Right renal cortex interstitium (tissue), 3 donors: ENCODE measurements at places on chromosomes 6 and 20. TPM values are rescaled to one million over a fixed set of nuclear protein-coding genes. Genes with fewer than 3 reads are reported as not detected.

- no peak for DNase-seq
These were observed 46.0 kb upstream of the TASP1 start for GRCh38 chr20:13684566-13685222.

DNA sequence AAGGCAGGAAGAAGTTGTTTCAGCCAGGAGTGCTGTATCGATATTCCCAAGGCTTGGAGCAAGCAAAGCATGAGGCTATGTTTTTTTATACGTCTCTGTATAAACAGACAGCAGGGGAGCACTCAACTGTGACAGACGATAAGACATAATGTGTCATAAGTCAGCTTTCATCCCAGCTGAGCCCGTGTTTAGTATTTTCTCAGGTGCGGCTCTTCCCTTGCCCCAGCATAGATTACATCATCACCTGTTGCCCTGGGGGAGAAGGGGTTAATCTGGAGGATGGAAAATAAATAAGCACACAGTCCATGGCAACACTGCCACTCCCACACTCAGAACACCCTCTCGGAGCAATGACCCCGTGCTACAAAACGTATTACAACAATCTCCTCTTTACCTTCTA is 22.1 kb upstream of the KCNK5 start:
- DNase-seq, result no peak

Gene OR14J1
- polyA plus RNA-seq, result 0.08 TPM

DNA sequence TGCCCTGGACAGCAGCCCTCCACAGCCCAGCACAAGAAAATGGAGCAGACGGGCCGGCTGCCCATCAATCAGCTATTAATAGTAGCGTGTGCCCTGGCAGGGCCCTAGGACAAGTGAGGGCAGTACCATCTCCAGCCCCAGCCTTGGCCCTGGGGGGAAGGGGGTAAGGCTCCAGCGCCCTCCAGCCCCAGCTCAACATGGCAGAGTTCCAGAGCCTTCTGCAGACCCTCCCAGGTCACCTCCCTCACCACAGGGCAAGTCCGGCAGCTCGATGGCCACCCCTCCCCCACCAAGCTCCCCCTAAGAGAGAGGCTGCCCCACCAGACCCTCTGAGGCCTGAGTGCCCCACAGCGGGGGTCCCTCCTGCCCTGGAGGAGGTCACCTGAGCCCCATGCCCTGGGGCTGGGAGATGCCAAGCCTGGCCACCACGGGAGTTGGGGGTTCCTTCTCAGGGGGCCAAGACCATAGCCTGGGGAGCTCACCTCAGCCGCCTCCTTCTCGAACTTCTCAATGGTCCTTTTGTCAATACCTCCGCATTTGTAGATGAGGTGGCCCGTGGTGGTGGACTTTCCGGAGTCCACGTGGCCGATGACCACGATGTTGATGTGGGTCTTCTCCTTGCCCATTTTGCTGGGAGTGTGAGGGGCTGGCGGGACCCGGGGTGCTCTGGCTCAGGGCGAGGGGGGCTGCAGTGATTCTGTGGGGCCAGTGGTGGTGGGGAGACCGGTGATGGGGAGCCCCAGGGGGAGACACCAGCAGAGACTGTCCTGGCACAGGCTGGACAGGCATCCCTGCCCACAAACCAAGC is 1.5 kb downstream of the EEF1A2 start:
- no peak for DNase-seq

DNA sequence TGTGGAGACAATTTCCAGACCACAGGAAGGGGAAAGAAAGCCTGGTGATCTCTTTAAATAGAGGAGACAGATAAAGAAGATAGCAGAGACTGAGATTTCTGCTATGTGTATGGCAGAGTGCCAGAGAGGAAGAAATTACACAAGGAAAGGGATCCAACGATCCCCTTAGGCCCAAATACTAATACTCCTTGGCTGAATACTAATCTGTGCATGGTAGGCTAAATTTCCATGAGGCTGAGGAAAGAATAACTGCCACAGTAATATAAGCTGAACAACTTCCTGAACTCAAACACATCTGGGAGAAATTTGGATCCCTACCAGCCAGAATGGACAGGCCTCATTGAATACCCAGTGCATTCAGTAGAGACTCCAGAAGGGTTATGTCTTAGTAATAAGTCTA is 83.3 kb upstream of the TNFAIP3 start:
- DNase-seq, result no peak

- peak; percentile 65 for DNase-seq
These were observed 92.9 kb upstream of the SHLD1 start for GRCh38 chr20:5657190-5657875.

Gene TRIM40
- polyA plus RNA-seq, result not detected

Gene IP6K3
- 0.83 TPM for polyA plus RNA-seq

GRCh38 chr20:45372241-45372640 is 5.9 kb downstream of the TP53TG5 start:
- DNase-seq, result no peak

Gene PGC
- polyA plus RNA-seq, result not detected

DNA sequence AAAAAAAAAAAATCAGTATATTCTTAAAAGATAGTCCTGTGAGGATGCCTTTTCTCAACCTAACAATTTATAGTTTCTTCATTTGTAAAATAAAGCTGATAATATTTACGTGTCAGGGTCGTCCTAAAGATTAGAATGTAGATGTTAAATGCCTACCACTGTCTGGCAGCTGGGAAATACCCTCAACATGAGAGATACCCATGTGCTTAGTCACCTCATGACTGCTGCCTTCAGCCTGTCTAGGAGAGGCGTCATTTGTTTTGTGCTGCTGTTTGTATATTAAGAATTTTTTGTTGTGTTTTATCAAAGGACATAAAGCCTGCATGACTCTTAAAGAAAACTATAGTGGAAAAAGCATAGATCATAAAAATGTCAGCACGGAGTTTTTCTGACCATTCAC is 9.5 kb downstream of the FAM120B start:
- no peak for DNase-seq

- no peak for DNase-seq
These were observed 1453.8 kb upstream of the EYS start for GRCh38 chr6:67160820-67161219.

Gene HLA-DRA
- 91.8 TPM for polyA plus RNA-seq

GRCh38 chr20:10105046-10105445 is 70.3 kb downstream of the ANKEF1 start:
- no peak for DNase-seq

Gene TREM1
- not detected for polyA plus RNA-seq

GRCh38 chr6:96917098-96917497 is 7.4 kb upstream of the KLHL32 start:
- DNase-seq, result no peak

Gene PRDM13
- polyA plus RNA-seq, result not detected

Gene GHRH
- polyA plus RNA-seq, result not detected

Gene SNAP91
- polyA plus RNA-seq, result 0.57 TPM

- no peak for DNase-seq
These were observed 239.8 kb downstream of the PTPRT start for GRCh38 chr20:42949950-42950349.

GRCh38 chr20:61801428-61801827 is 264.3 kb downstream of the TAF4 start:
- DNase-seq, result no peak

DNA sequence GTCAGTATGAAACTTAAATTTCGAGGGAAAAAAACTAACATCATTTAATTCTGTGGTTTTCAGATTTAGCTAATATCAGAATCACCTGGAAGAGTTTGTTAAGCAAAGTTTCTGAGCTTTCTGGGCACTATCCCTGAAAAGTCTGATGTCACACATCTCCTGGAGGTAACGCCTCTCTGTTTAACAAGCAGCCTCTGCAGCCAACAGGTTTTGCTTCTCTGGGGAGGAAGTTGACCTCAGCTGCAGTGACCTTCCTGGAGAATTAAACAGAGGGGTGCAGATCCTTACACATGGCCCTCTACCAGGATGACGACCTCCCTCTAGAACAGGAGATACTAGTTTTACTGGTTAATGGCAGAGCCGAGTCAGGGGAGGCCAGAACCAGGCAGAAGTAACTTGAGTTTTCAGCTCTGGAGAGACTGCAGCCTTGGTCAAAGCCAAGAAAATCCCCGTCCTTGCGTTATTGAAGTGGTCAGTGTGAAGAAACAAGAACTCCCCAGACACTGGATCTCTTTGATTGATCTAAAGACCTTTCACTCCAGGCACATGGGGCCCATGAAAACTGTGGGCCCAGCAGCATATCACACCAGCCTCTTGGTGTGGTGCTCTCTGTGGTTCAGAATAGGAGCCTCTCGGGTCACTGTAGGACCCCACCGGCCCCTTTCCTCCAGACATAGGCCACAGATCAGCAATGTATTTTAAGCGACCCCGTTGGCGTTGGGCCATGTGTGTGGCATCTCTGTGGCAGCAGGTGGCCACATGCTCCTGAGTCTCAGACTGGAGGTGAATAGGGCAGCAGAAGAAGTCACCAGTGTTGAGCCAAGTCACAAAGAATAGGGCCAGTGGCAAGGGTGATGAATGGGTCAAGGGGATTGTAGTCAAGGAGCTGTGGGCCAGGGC is 33.4 kb upstream of the CCR6 start:
- DNase-seq, result no peak

GRCh38 chr6:48670546-48670945 is 559.5 kb upstream of the PTCHD4 start:
- DNase-seq, result no peak

GRCh38 chr20:6940876-6941275 is 173.4 kb downstream of the BMP2 start:
- no peak for DNase-seq

DNA sequence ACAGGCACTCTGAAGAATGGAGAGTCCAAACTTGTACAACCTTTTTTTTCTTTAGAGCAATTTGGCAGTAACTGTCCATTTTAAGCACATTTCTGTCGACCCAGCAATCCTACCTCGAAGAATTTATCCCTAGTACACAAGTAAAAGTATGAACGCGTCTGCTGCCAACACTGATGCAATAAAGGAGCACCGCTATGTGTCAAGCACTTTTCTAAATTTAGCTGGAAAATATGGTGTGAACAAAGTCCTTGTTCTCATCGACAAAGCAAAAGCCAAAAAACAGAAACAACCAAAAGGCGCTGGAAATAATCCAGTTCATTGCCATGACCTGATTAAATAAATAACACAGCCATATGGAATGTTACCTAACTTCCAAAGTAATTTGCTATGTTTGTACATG is 1.1 kb downstream of the DPM1 start:
- DNase-seq, result no peak

GRCh38 chr6:128464790-128465189 is 55.6 kb downstream of the PTPRK start:
- no peak for DNase-seq

Gene SLC4A11
- polyA plus RNA-seq, result 1.6 TPM

DNA sequence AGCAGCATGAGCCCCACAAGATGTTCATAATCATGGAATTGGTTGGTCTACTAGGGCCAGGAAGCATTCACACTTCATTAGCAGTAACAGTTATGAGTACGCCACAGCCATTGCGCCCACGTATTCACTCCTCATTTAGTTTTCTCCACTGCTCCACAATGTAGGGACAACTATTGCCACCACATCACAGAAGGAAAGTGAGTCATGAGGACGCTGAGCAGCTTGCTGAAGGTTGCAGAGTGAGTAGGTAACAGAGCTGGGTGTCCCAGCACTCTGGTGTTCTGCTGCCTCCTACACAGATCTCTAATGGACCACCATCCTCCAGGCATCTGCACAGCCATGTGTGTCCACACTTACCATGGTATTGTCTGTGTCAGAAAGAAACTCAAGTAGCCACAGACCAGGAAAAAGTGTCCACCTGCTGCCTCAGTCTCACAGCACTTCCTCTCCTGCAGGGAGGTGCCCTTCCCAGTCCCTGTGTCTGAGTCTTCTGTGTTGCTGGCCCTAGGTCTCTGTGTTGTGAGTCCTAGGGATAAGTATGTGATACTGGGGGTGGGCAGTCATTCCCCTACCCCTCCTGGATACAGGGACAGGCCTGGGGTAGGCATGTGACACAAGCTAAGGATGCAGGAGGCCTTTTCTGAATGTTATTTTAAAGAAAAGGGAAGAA is 103.9 kb downstream of the TTLL2 start:
- no peak for DNase-seq

Gene TAP1
- 12.5 TPM for polyA plus RNA-seq

- DNase-seq, result no peak
These were observed 29.4 kb upstream of the BCKDHB start for GRCh38 chr6:80077067-80077466.

- no peak for DNase-seq
These were observed 178.3 kb downstream of the THBS2 start for GRCh38 chr6:169075211-169075914.

DNA sequence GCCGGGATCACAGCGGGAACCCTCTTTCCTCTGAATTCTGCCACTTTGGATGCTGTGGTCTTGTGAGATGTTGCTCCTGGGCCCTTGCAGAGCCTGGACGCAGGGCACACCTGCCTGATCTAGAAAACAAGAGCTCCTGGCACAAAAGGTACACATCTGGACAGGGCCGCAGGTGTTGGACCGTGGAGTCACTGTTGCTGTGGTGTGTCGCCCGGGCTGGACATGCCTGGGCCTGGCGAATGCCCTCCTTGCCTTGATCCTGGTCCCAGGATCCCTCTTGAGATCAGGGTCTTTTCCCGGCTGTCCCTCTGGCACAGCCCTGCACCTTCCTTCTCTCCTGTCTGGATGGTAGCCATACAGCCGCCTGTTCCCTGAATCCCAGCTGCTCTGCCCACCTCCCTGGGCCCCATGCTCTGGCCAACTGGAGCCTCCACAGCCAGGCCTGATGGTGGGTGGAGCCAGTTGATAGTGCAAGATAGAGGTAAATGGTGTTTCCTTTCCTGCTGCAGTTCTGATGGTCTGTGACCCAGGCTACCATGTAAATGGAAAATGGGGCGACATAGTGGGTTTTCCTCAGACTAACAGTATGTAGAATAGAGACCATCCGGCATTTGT is 5.0 kb downstream of the FOXP4 start:
- no peak for DNase-seq

DNA sequence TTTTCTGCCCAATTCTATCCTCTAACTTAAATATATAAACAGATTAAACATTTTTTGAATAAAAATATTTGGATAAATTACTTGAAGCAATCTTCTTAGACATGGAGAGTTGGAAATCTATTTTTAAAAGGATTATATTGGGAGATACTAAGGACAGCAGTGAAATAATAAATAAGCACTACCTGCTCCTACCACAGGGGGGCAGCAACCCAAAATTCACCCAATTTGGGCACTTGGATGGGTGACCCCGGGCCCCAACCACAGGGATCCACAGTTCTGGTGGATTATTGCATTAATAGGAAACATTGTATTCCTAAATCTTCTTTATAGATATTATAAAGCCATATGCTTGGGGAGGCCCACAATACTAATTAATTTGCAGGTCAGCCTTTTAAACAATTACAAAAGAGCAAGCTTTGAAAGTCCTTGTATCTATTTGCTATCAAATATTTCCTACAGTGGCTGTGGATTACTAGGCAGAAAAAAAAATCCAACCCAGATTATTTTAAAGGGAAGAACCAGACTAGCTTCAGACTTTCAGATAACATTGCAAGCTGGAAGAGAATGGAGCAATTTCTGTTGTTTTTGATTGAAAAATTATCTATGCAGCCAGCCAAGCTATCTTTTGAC is 66.4 kb upstream of the PDE10A start:
- DNase-seq, result no peak

Gene TSPO2
- polyA plus RNA-seq, result 0.87 TPM

DNA sequence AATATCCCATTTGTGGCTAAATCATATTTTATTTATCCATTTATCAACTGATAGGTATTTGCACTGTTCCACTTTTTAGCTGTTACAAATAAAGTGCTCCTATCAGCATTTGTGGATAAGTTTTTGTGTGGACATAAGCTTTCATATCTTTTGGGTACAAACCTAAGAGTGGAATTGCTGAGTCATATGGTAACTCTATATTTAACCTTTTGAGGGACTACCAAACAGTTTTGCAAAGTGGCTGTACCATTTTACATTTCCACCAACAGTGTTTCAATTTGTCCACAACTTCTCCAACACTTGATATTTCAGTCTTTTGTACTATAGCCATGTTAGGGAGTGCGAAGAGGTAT is 23.6 kb upstream of the ECHDC1 start:
- no peak for DNase-seq

Gene KHDC1L
- polyA plus RNA-seq, result not detected

Gene NOP56
- 244 TPM for polyA plus RNA-seq

Gene BMP2
- polyA plus RNA-seq, result 20.4 TPM
